Activated naive CD8-positive, alpha-beta T cell treated with anti-CD3 and anti-CD28 coated beads, Interleukin-2, amount 50 U/mL, for 16 hours (primary cell): ENCODE measurements at places on chromosomes 16 and 17.

GRCh38 chr17:35460354-35460851, 11.8 kb upstream of the SLFN13 start:
- no peak for DNase-seq

DNA sequence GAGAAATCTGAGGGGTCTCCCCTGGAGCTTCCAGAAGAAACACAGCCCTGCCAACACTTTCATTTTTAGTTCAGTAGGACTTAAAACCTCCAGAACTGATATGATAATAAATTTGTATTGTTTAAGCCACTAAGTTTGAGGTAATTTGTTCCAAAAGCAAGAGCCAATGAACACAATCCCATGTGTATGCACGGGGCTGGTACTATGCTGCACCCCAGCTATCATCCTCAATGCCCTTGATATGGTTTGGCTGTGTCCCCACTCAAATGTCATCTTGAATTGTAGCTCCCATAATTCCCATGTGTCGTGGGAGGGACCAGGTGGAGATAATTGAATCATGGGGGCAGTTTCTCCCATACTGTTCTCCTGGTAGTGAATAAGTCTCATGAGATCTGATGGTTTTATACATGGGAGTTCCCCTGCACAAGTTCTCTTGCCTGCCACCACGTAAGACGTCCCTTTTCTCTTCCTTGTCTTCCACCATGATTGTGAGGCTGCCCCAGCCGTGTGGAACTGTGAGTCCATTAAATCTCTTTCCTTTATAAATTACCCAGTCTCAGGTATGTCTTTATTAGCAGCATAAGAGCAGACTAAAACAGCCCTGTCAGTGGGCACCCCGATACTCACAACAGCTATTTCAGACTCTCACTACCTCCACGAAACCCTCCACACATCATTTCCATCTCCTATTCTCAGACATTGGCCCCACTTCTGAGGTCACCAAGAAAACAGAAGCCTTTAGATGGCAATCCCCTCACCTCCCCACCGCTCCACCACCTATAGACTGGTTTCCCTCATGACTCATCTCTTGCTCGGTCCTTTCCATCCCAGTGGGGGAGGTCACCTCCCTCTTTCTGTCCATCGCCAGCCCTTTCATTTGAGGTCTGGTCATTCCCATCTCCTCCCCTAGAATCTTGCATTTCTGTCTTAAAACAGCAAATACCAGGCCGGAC, 8.9 kb upstream of the CACNG1 start:
- DNase-seq: no peak

GRCh38 chr17:75645501-75645888, 12.3 kb downstream of the SMIM5 start:
- DNase-seq: no peak

DNA sequence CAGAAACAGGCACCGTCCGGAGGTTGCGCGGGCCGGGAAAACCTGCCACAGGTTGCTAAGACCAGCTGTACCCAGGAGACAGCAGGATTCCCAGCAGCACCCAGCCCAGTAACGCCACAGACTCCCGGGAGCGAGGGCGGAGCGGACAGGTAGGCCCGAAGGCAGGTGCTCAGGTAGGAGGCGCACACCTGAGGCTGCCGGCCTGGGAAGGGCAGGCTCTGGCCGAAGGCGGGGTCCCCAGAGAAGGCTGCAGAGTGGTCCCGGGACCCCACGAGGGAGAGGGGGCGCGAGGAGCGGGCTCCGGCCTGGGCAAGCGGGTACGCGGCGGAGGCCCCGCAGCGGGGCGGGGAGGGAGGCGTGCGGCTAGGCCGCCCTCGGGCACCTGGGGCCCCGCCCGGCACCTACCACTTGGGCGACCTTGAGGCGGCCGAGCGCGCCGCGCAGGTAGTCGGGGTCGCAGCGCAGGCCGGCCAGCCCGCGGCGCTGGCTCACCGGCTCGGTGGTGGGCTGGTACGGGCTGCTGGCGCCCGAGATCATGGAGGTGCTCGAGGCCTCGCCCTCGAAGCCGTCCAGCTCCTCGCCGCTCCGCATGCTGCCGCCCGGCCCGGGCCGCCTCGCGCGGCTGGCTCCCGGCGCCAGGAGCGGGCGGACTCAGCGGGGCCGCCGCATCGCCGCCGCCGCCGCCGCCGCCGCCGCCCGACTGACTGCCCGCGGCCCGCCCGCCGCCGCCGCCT, 441 bp downstream of the CMTM4 start:
- DNase-seq: no peak
